GM20000 (cell line): ENCODE measurements at places on chromosomes 1 and 21.

DNA sequence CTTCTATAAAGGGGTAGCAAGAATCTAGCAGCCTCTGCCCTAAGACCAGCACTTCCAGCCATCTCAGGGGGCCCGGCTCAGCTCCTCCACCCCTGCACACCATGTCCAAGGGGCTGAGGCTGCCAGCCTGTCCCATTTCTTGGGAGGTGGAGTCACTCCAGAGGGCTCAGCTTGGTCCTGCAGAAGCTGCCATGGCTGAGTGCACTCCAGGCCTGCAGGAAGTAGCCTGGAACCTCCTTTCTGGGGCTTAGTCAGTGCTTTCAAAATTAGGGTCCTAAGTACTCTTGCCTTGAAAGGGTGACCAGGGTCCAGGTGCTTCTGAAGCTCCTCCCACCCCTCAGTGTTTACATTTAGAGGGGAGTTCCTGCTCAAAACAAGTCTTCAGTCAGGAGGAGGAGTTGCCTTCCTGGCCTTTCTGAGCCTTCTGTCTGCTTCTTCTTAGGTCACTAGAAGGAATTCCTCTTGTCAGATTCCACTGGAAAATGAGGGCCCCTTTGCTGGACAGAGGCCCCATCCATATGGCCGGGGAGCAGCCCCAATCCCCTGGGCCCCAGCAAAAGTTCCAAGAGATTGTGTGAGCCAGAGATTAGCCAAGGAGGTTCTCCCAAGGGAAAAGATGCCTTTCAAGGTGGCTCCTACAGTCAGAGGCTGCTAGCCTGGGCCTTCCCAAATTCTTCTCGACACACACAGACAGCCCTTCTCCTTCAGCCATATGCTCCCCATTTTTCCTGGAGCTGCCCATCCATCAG is 128.1 kb upstream of the VAMP3 start:
- no peak for DNase-seq

GRCh38 chr1:197954718-197955418 is 37.7 kb downstream of the LHX9 start:
- DNase-seq = no peak

- no peak for DNase-seq
These were observed 35.2 kb upstream of the AK4 start for GRCh38 chr1:65112811-65113210.

GRCh38 chr1:29811727-29812407 is 575.5 kb downstream of the PTPRU start:
- DNase-seq = no peak

DNA sequence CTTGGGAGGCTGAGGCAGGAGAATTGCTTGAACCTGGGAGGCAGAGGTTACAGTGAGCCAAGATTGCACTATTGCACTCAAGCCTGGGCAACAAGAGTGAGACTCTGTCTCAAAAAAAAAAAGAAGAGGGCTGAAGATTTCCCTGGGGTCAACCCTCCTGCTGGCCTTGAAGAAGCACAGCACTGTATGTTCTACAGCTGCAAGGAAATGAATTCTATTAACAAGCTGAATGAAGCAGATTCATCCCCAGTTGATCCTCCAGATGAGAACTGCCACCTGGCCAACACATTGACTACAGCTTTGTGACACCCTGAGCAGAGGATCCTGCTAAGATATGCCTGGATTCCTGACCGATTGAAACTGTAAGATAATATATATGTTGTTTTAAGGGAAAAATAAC is 129.5 kb downstream of the ADSS2 start:
- no peak for DNase-seq

- DNase-seq = no peak
These were observed 397.6 kb downstream of the PLA2G4A start for GRCh38 chr1:187226396-187226795.

DNA sequence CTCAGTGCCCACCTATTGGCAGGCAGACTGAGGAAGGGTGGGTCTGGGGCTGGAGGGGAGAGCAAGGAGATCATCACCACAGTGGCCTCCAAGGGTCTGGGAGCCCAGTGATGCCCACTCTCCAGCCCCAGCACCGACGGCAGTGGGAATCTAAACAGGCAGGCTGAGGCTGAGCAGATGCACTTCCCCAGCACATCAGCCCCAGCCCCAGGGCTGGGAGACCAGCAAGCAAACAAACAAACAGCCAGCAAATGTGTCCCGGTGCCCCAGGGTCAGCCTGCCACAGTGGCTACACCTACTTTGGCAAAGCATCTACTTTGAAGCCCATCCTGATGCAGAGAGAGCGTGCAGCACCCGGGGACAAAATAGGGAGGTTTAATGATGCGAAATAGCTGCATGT is 216.3 kb upstream of the ZC3H12A start:
- DNase-seq = no peak

- DNase-seq = no peak
These were observed 26.9 kb upstream of the RCC2 start for GRCh38 chr1:17466359-17466758.

GRCh38 chr21:35139382-35139715 is 90.2 kb upstream of the RUNX1 start:
- DNase-seq = peak; percentile 9

- no peak for DNase-seq
These were observed 30.1 kb upstream of the PARP1 start for GRCh38 chr1:226438007-226438406.

GRCh38 chr1:62285984-62286785 is 33.0 kb downstream of the KANK4 start:
- DNase-seq = no peak

GRCh38 chr1:56414728-56415224 is 164.6 kb downstream of the PLPP3 start:
- DNase-seq = no peak

DNA sequence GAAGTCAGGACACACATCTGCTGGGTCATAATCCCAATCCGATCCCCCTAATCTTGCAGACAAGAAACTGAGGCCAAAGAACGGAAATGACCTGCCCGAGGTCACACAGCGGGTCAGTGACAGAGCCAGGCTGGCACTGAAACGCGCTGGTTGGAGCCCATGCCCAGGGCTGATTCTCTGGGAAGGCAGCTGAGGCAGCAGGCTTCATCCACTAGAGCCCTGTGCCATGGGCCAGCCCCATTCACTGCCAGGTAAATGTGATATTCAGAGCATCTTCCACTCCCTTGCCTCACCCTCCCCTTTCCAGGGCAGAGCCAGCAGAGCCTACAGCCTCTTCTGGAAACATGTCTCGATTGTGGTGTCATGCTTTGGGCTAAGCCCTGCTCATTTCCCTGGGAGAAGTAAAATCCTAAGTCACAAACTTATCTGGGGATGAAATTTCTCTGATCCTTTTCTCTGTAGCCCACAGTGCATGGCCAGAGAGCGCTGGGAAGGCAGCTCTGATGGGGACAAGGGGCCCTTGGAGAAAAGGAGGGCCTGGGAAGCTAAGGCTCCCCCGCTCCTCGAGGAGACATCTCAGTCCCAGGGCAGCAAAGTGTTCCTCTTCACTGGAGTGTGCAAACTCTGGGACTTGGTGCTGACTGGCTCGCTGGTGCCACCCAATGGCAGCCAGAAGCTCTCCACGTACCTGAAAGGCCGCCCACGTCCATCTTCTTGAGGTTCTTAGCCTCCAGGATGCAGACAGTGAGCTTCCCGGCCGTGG is 110.4 kb downstream of the SYT2 start:
- peak; percentile 73 for DNase-seq

DNA sequence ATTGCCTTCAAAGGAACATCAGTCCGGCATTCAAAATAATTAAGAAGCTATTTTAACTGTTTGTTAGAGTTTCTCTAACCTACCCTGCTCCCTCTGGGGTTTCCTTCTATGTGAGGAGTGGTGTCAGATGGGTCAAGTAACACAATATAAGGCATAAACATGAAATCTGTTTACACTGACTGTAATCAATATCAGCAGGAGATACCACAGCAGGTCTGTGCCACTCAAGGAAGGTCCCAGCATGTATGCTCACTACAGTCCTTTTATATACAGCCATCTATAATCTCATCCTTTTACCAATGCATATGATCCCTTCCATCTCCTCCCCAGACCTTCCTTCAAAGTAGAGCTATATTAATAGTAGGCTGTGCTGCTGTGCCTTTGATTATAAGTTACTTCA is 25.4 kb downstream of the EEIG2 start:
- DNase-seq = no peak

- DNase-seq = peak; percentile 76
These were observed 43.6 kb downstream of the EPHB2 start for GRCh38 chr1:22754106-22754768.

- DNase-seq = no peak
These were observed 7.2 kb downstream of the NME7 start for GRCh38 chr1:169360415-169360814.

GRCh38 chr1:113684153-113684541 is 75.1 kb downstream of the PHTF1 start:
- no peak for DNase-seq

- DNase-seq = no peak
These were observed 80.6 kb downstream of the NAV1 start for GRCh38 chr1:201619513-201619912.

- no peak for DNase-seq
These were observed 2.7 kb upstream of the PTPN22 start for GRCh38 chr1:113874012-113874879.

- DNase-seq = no peak
These were observed 236.4 kb downstream of the USH2A start for GRCh38 chr1:216186816-216187215.

GRCh38 chr1:243508303-243508713 is 252.5 kb downstream of the SDCCAG8 start:
- peak; percentile 48 for DNase-seq

DNA sequence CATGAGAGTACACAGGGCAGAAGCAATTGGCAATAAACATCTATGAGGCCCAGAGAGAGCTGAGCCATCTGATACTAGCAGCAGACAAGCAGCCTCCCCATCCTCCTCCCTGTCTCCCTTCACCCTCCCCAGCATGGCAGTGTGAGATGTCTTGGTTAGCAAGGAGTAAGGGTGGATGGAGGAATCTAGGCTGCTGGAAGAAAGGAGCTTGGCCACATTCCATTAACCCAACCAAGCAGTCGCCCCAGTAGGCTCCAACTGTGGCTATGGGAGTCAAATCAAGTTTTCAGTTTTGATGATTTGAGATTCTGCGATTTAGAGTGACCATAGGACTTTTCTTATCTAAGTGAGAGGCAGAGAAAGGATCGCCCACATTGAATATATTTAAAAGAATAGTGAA is 12.9 kb upstream of the RUNX1 start:
- DNase-seq = no peak

DNA sequence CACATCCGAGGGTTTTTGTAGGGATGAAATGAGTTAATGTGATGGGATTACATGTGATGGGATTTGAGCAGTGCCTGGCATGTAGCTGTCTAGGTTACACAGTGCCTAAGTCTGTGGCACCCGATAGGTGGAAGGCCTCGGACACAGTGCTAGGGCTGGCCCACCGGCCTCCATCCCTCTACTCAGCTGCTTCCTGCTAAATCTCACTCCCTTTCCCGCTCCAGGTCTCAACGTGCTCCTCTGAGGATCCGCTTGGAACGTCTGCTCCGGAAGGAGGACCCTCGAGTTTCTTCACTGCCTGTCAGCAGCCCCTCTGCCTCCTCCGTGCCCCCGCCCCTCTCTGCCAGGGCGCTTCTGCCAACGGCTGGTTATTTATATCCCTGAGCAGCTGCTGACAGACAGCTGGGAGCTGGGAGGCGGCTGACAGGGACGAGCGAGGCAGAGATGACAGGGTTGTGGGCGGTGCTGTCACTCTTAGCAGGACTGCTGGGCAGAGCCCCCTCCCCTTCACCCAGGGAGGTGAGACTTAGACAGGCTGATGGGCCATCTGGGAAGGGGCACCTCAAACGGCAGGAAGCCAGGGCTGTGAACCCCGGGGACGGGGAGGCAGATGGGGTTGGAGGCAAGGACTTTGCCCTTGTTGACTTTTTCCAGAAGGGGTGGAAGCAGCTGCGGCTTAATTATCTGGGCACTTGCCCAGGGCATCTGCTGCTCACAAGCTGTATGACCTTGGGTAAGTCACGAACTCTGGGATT is 26.6 kb upstream of the LRRN2 start:
- no peak for DNase-seq

GRCh38 chr1:232012773-232013386 is 386.3 kb downstream of the DISC1 start:
- no peak for DNase-seq

GRCh38 chr21:45443595-45444181 is 38.7 kb downstream of the COL18A1 start:
- no peak for DNase-seq

GRCh38 chr1:234918961-234919761 is 209.5 kb downstream of the TOMM20 start:
- DNase-seq = no peak

GRCh38 chr21:40638466-40639251 is 208.3 kb downstream of the DSCAM start:
- DNase-seq = no peak

GRCh38 chr21:44382536-44382935 is 29.1 kb downstream of the TRPM2 start:
- DNase-seq = no peak

DNA sequence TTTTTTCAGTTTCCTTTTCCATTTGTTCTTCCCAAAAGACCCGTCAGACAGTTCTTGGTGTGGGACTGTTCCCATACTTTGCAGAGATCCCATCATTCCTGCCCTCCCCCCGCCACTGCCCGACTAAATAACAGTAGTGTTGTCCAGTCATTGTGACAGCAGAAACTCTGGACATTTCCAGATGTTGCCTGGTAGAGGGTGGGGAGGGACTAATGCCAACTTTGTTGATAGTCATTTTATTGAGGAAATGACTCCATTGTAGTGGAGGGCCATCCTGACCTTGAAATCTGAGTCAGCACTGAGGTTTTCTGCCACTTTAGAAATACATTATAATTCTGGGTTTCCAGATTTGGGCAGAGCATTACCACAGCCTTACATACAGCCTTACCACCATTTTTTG is 85.4 kb downstream of the CEP350 start:
- DNase-seq = no peak

- no peak for DNase-seq
These were observed 22.8 kb upstream of the STUM start for GRCh38 chr1:226525750-226526149.

DNA sequence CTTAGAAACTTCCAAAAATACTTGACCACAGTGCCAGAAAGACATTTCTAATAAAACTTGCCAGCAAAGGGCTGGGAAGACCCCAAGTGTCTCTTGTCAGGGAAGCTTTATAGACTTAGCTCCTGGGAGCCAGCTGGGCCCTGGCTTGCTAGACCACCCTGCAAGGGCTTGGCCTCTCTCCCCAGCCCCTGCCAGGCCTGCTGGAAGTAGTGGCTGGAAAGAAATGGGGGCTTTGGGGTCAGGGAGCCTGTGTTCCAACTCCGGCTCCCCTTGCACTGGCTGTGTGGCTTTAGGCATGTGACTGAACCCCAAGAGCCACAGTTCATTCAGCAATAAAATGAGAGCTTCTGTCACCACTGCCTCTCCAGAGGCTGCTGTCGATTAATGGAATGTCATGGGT is 31.1 kb downstream of the H3-3A start:
- no peak for DNase-seq

- no peak for DNase-seq
These were observed 3.7 kb upstream of the LRP8 start for GRCh38 chr1:53331446-53332185.

DNA sequence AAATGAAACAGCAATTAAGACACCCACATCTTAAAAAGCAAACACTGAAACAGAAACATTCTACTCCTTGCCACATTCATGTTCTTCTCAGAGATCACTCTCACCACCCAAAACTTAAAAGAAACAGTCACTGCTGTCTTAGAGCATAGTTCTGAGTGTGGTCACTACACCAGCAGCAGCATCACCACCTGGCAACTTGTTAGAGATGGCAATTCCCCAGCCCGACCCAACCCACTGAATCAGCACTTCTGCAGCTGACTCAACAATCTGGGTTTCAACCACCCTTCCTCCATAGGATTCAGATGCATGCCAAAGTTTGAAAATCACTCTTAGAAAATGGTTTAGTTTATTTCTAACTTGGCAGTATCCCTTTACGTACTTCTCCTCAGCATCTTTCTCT is 126.1 kb downstream of the CDC42BPA start:
- peak; percentile 2 for DNase-seq
